T-helper 17 cell (primary cell): ENCODE measurements at places on chromosomes 7 and 10. TPM values are rescaled to one million over a fixed set of nuclear protein-coding genes. Genes with fewer than 3 reads are reported as not detected.

AS3MT gene
- not detected for total RNA-seq

- peaks cover 16% of the 10 kb centered on the region for H3K4me1 ChIP-seq
- peaks cover 3% of the 10 kb centered on the region for H3K36me3 ChIP-seq
- no peak for DNase-seq
- H3K27me3 ChIP-seq, result peaks cover 4% of the 10 kb centered on the region
- no peak overlapping the region for H3K4me3 ChIP-seq
- no peak overlapping the region for H3K27ac ChIP-seq
Observed at GRCh38 chr10:87506956-87507355, 2.3 kb downstream of the MINPP1 start.

GRCh38 chr10:124591123-124591495 lies 129.5 kb downstream of the LHPP start:
- no peaks in the 10 kb centered on the region for H3K27me3 ChIP-seq
- H3K4me3 ChIP-seq, result no peak overlapping the region
- no peak for DNase-seq
- H3K4me1 ChIP-seq, result peaks cover 7% of the 10 kb centered on the region
- H3K27ac ChIP-seq, result no peak overlapping the region

DNA sequence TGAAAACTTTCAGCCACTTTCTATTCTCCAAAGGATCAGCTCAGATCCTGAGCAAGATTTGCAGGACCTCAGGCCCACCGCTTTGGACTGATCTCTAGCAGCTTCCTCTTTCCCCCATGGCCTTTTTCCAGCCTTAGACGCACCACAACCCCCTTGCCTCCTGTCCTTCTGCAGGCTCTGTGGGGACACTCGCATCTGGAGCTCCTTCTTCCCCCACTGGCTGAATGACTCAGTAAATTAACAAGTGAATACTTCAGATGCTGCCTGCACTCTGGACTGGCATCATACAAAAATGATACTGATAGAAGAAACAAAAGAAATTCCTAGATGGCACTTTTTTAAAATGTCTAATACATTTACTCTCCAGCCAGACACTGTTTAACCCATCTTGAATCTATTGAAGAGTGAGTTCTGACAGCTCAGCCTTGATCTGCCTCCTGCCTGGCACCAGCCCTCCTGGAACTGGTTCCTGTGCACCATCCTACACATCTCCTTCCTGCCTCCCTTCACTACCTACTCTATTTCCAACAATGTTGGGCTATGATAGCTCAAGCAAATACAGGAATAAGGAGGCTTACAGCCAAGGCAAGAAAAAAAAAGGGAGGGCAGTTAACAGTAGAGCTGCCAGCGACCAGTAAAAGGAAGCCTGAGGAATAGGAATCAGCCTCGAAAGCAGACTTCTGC lies 3.3 kb downstream of the FRMPD2 start:
- peaks cover 3% of the 10 kb centered on the region for H3K36me3 ChIP-seq

DNA sequence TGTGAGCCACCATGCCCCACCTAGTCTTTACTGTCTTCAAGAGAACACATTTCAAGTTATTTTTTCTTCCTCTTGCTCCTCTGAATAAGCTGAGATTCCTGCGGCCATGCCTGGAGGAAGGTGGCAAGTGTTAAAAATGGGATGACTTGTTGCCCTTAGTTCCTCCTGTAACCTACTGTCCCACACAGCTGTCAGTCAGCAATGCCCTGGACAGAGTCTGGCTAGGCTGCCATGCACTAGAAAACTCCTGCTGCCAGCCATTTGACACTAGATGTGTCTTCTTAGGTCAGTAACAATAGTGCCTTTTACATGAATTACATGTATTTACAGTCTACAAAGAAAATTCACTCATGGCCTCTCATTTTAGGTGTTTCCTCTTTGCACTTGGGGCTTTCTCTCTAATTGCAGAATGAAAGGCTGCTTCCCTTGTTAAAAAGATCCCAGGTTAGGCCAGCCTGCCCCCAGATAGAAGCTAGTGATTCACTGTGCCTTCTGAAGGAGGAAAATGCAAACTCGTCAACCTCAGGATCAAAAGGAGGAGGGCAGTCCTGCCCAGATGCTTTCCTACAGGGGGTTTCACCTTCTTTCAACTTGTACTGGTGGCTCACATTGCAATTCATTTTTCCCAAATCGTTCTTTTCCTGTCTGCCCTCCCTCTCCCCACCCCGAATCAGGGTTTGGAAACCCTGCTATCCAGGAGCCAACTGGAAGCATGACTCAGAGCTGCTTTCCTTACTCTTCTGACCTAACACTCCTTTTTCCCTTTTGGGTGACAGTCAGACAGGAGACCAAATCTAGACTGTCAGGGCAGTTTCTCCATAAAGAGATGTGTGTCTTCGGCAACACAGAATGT lies 136.6 kb downstream of the SPAG6 start:
- peaks cover 2% of the 10 kb centered on the region for H3K36me3 ChIP-seq
- peaks cover 41% of the 10 kb centered on the region for H3K27me3 ChIP-seq
- no peak for DNase-seq
- no peak overlapping the region for H3K27ac ChIP-seq

DPYSL4 gene
- 3.3 TPM for total RNA-seq

DNA sequence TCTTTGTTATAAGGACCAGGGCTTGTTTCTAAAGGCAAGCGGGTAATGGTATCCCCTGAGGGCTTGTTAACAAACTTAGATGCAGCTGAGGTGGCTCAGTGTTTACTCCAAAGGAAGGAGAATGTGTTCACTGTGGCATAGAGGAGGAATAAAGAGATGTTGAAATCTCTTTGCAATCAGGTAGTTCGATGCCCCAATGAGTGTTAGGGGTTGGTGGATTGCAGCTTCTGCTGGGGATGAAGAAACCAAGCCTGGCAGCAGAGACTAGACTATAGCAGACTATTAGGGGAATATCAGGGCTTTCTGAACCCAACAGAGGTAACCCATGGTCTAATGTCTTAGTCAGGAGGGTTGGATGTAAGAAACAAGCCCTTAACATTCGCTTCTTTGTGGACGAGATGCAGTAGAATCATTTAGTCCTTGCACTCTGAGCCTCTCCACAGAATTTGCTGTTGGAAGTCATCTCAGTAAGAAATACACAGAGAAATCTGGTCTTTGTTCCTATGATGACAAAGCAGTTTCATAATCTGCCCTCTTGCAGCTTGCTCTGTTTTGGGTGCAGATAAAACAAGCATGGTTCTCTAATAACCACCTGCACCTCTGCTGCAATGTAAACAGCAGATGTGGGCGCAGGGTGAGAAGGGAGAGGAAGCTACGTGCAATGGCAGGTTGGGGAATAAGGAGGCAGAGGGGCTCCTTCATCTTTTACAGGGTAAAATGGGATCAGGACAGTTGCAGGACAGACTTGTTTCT lies 108.6 kb downstream of the NRF1 start:
- peaks cover 5% of the 10 kb centered on the region for H3K4me1 ChIP-seq
- H3K27me3 ChIP-seq, result no peaks in the 10 kb centered on the region
- peaks cover 10% of the 10 kb centered on the region for H3K36me3 ChIP-seq
- DNase-seq, result no peak
- H3K27ac ChIP-seq, result no peak overlapping the region

CTNNA3 gene
- total RNA-seq, result not detected

DNA sequence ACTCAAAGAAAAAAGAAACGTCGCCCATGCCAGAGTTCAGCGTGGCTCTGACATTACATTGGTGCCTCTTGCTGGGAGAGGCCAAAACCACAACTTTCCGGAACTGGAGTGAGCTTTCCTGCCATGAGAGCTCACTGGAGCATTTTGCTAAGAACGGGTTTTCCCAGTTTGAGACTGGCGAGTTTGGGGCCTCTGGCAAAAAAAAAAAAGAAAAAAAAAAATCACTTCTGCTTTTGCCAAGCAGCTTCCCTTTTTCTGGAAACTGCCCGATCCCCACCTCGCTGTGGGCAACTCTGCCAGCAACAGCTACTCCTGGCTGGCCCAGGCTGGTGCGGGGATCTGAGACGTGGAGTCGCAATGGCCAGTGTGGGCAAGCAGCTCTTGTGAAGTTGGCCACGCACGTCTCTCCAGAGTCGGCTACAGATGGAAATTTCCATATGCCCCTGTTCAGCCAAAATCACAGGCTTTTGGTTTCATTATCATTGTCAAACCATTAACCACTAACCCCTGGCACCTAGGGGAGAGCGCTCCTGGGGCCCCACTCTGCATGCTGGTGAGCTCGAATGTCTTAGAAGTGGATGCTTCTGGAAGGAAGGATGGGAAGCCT lies 25.7 kb downstream of the PRKAG2 start:
- H3K4me1 ChIP-seq, result peaks cover 26% of the 10 kb centered on the region
- peak overlapping the region; percentile 72 for H3K27ac ChIP-seq
- peak overlapping the region; percentile 89 for H3K4me3 ChIP-seq

GRCh38 chr10:101616415-101617101 lies 28.4 kb downstream of the DPCD start:
- H3K4me1 ChIP-seq, result peaks cover 10% of the 10 kb centered on the region
- H3K4me3 ChIP-seq, result no peak overlapping the region
- no peaks in the 10 kb centered on the region for H3K27me3 ChIP-seq
- no peak for DNase-seq
- H3K27ac ChIP-seq, result peak overlapping the region; percentile 79
- peaks cover 7% of the 10 kb centered on the region for H3K36me3 ChIP-seq

DNA sequence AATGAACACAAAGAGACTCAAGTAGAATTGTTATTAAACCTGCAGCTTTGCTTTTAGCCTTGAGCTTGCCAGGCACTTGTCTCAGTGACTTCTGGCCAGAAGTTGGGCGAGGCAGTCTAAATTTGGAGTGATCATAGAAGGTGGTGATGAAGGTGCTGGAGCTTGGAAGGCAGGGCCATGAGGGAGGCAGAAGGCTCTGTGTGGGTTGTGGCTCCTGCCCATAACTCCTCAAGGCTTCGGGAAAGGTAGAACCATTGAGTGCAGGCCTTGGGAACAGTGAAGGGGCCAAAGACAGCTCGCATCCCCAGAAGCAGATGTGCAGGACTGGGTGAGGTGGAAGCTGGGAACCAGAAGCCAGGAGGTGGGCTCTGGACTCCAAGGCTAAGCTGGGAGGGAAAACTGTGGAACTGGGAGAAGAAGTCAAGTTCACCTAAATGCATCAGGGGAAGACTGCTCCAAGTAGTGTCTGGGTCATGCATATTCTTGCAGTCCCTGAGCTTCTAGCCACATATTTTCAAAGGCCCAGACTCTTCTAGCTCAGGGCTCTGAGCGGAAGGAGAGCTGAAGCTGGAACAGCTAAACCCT lies 111.1 kb upstream of the HABP2 start:
- no peaks in the 10 kb centered on the region for H3K4me1 ChIP-seq
- H3K4me3 ChIP-seq, result no peak overlapping the region
- H3K27ac ChIP-seq, result no peak overlapping the region
- DNase-seq, result no peak
- H3K36me3 ChIP-seq, result no peaks in the 10 kb centered on the region

GRCh38 chr10:5996696-5997095 lies 19.4 kb upstream of the IL15RA start:
- no peak overlapping the region for H3K4me3 ChIP-seq
- H3K27ac ChIP-seq, result no peak overlapping the region
- peaks cover 3% of the 10 kb centered on the region for H3K4me1 ChIP-seq
- no peak for DNase-seq
- H3K27me3 ChIP-seq, result peaks cover 9% of the 10 kb centered on the region

DNA sequence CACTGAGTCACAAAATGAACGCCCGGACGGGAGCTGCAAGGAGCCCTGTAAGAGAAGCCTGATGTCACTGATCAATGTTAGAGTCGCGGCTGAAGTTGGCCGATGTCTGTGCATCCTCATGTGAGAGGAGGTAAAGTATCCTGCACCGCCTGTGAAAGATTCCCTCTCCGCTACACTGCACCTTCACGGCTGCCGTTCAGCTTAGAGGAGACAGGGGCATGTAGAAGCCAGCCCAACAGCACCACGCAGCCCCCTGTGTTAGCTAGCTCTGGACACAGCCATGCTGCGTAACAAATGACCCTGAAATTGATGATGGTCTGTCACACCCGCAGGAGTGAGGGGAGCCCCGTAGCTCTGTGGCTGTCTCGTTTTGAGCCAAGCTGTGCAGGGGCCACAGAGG lies 81.5 kb upstream of the DIP2C start:
- H3K27ac ChIP-seq, result no peak overlapping the region
- H3K36me3 ChIP-seq, result no peaks in the 10 kb centered on the region
- no peak overlapping the region for H3K4me3 ChIP-seq

GRCh38 chr10:60043561-60044241 lies 137.3 kb upstream of the CCDC6 start:
- peaks cover 5% of the 10 kb centered on the region for H3K36me3 ChIP-seq
- no peaks in the 10 kb centered on the region for H3K4me1 ChIP-seq
- no peak overlapping the region for H3K27ac ChIP-seq
- no peak for DNase-seq
- no peak overlapping the region for H3K4me3 ChIP-seq

TLX1 gene
- total RNA-seq, result not detected

DNA sequence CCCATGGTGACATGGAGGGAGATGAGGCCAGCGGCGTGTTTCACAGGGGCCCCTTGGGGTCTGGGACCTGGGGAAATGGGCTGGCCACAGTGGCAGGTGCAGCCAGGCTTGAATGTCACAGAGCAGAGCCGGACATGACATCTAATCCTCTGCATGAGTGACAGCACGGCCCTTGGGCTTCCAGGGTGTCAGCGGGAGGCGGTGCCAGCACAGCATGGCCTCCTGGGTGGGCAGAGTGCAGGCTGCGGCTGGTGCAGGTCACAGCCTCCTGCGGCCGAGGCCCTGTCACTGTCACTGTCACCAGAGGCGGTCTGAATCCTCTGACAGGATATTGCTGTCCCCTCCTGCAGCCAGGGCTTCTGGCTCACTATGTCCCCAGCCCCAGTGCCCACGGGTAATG lies 18.2 kb downstream of the BHLHA15 start:
- no peaks in the 10 kb centered on the region for H3K4me1 ChIP-seq
- H3K27ac ChIP-seq, result peak overlapping the region; percentile 72
- H3K36me3 ChIP-seq, result no peaks in the 10 kb centered on the region

- no peak overlapping the region for H3K27ac ChIP-seq
- peaks cover 14% of the 10 kb centered on the region for H3K4me1 ChIP-seq
- no peaks in the 10 kb centered on the region for H3K36me3 ChIP-seq
- H3K27me3 ChIP-seq, result no peaks in the 10 kb centered on the region
Observed at GRCh38 chr10:1942478-1942877, 205.2 kb upstream of the ADARB2 start.

GRCh38 chr10:113648478-113648877 lies 15.4 kb downstream of the NRAP start:
- no peaks in the 10 kb centered on the region for H3K4me1 ChIP-seq
- H3K36me3 ChIP-seq, result no peaks in the 10 kb centered on the region
- no peak for DNase-seq
- H3K27me3 ChIP-seq, result peaks cover 48% of the 10 kb centered on the region

PON1 gene
- not detected for total RNA-seq

- peak overlapping the region; percentile 84 for H3K4me3 ChIP-seq
- H3K27me3 ChIP-seq, result no peaks in the 10 kb centered on the region
- H3K4me1 ChIP-seq, result peaks cover 22% of the 10 kb centered on the region
- H3K36me3 ChIP-seq, result no peaks in the 10 kb centered on the region
Observed at GRCh38 chr10:133277993-133278576, 1.4 kb upstream of the ADAM8 start.

UPK3BL2 gene
- total RNA-seq, result 84.2 TPM

ELOVL3 gene
- total RNA-seq, result not detected

GRCh38 chr10:123492016-123492415 lies 174.1 kb upstream of the GPR26 start:
- H3K27me3 ChIP-seq, result peaks cover 26% of the 10 kb centered on the region
- H3K36me3 ChIP-seq, result no peaks in the 10 kb centered on the region
- no peak for DNase-seq
- H3K4me1 ChIP-seq, result no peaks in the 10 kb centered on the region
- no peak overlapping the region for H3K27ac ChIP-seq

LLCFC1 gene
- total RNA-seq, result not detected

PON3 gene
- not detected for total RNA-seq

GRCh38 chr7:107355616-107356015 lies 114.2 kb upstream of the GPR22 start:
- no peak for DNase-seq
- H3K4me3 ChIP-seq, result no peak overlapping the region
- H3K27me3 ChIP-seq, result no peaks in the 10 kb centered on the region
- no peaks in the 10 kb centered on the region for H3K36me3 ChIP-seq
